ENCODE measurements at places on chromosomes 1 and 21.

DNA sequence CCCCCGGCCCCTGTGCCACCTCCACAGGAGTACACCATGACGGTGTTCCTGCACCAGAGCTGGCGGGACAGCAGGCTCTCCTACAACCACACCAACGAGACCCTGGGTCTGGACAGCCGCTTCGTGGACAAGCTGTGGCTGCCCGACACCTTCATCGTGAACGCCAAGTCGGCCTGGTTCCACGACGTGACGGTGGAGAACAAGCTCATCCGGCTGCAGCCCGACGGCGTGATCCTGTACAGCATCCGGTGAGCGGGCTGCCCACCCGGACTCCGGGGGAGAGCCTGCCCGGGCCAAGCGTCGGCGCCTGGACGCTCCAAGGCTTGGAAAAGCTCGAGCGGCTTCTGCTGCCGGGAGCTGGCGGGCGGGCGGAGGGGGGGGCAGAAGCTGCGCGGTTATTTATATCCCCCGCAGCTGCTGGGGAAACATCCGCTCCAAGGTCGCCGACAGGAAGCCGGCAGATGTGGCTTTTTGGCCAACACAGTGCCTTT is 6.4 kb downstream of the GABRD start:
- no peak for DNase-seq

DNA sequence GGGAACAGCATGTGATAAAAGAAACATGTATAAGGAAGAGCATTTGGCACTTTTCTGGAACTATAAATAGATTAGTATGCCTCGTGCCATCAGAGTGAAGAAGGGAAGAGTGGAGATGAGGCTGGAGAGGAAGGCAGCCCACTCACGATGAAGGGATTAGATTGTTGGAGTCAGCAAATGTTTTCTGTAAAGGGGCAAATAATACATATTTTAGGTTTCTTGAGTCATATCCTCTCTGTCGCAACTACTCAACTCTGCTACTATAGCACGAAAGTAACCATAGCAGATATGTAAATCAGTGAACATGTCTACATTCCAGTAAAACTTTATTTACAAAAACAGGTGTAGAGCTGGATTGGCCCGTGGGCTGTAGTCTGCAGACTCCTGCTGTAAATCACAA is 147.8 kb downstream of the TENT5C start:
- DNase-seq: no peak

- peak; percentile 50 for DNase-seq
These were observed 3.8 kb downstream of the DYRK1A start for GRCh38 chr21:37370152-37371040.

- no peak for DNase-seq
These were observed 25.4 kb downstream of the UMODL1 start for GRCh38 chr21:42096566-42096965.

GRCh38 chr1:35668506-35668905 is 27.2 kb upstream of the PSMB2 start:
- no peak for DNase-seq

GRCh38 chr1:19081218-19081893 is 124.9 kb upstream of the IFFO2 start:
- no peak for DNase-seq

DNA sequence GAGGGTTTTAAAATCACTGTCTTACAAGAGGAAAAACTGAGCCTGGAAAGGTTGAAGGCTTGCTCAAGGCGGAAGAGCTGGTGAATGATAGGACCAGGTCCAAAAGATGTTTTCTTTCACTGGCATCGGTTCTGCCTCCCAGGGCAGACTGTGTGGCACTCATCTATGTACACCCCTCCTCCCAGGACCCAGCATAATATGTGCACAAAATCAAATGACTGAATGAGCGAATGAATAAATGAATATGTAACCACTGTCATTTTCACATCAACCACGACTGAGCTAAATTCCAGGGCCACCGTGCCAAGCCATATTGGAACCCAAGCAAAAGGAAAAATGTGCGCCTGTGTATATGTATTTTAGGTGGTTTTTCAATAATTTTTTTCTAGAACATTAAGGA is 99.3 kb upstream of the ZBTB40 start:
- no peak for DNase-seq

DNA sequence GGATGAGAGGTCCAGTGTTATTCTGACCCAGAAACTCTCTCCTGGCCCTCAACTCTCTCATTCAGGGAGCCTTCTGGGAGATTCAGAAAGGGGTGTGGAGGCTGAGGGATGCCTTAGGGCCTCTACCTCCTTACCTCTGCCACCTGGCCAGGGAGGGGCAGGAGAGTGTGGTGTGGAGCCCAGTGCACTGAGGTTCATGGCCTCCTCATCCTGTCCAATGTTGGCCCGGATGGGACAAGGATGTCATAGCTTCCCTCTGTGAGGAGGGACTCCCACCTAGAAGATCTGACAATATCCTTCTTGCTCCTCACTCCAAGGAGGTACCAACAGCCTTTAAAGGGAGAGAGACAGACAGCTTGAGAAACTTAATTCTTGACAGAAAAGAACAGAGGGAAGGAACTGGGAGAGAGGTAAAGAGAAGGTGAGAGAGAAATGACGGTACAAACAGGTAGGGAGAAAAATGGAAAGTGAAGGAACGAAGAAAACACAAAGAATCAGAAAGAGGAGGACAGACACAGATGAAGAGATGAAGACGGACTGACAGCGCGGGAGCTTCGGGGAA is 779 bp downstream of the BEND5 start:
- no peak for DNase-seq

DNA sequence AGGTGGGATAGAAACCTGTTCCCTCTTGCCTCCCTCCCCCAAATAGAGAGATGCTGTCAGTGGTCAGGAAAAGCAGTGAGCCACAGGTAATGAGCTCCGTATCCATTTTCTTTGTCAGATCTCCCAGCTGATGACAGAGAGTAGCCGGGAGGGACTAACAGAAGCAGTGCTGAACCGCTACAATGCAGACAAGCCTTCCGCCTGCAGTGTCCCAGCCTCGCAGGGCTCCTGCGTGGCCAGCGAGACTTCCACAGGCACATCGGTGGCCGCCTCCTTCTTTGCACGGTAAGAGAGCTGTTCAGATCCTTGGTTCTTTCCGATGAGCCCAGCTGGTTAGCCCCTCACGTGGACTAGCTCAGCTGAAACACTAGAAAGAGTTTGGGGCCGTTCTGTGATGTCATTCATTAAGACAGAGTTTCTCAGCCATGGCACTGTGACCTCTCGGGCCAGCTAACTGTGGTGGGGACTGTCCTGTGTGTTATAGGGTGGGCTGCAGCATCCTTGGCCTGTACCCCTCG is 264.7 kb downstream of the KIF26B start:
- DNase-seq: no peak

DNA sequence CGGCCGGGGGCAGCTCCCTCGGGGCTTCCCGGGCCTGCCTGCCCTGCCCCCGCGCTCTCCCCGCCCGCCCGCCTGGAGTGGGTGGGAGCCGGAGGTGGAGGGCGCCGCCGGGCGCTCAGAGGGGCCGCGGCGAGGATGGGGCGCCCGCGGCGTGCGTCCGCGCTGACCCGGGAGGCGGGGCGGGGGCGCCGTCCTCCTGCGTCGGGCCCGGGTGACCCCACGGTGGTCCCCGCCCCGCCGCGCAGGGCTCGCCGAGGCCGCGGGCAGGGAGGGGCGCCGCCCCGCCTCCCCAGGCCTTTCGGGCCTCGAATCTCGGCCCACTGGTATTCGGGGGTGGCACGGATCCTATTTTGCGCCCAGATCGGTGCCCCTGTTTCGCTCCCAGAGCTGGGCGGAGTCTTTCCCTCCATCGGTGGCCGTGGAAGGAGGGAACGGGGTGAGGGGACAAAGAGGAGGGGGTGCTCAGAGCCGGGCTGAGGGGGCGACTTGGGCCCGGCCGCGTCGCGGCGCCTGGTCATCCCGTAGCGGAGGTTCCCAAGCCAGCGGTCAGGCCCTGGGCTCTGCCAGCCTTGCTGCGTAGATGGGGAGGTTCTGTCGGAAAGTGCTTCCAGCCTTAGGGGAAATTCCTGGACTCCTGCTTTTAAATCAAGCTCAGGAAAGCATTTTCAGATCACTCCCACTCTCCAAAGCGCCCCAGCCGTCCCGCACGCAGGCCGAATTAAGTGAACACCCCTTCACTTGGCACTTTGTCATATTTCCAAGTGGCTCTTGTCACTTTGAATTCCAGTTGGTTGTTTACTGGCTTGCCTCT is 545 bp downstream of the PATJ start:
- DNase-seq: peak; percentile 79
